Esophagus squamous epithelium (tissue), 5 donors: ENCODE measurements at places on chromosomes 6 and 20.

- DNase-seq, result no peak
Observed at GRCh38 chr6:28488916-28489365, 26.7 kb downstream of the GPX6 start.

DNA sequence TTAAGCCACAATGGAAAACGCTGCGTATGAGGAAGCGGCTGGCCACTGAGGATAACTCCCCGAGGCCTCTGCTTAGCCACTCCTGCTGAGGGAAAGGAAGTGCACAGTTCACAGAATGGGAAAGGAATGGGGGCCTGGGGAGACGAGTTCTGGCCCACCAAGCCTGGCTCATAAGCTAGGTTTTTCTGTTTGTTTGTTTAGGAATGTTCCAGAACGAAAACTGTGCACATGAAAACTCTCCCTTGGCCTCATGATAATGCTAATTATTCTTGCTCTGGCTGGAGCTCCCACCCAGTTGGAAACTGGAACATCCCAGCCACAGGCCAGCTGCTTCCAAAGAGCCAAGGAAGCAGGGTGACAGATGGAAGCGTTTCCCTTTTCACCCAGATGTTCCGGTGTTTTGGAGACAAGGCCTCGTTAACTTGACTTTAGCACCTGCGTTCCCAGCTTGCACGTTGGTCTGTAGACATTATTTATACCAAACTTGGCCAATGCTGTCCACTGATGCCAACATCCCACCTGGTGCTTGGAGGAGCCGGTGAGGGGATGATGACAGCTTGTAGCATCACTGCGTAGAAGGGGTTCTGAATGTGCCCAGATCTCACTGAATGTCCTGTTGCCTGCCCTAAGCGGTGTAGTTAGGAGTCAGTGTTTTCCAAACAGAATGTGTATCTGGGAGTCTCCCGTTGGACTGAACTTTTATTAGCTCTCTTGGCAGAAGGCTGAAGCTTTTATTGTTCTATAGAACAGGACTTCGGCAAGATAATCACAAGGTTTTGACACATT is 34.5 kb downstream of the APCDD1L start:
- DNase-seq, result no peak

GRCh38 chr6:112342511-112342910 is 4.6 kb upstream of the RFPL4B start:
- DNase-seq, result no peak

GRCh38 chr6:48611332-48611731 is 500.3 kb upstream of the PTCHD4 start:
- DNase-seq, result no peak

DNA sequence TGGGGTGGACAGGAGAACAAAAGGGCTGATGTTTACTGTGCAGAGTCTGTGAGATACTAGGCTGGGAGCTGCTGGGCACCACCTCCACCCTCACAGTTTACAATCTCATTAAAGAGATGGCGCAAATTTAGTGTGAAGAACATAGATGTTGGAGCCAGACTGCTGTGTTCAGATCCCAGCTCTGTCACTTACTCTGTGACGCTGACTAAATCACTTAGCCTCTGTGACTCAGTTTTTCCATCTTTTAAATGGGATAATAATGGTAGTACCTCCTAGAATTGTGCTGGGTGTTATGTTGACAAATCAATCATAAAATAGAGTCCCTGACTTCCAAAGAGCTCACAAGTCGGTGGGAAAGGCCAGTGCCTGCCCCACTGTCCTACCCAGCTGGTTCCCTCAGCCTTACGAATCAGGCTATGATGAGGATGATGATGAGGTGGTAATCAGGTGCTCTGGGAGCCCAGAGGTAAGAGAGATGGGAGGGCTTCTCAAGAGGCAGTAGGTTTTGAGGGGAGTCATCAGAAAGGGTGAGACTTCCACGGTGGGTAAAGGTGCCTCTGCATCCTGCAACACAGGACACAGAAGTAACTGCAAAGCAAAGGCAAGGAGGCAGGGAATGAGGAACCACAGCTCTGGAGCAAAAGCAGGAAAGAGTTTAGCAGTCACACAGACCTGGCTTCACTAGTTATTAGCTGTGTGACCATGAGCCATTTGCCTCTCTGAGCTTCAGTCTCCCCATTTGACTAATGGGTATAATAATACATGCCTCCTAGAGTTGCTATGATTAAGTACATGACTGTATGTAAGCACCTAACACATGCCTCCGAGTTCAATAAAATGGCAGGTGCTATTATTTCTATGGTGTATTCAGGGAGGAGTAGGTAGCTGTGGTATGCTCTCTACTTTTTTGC is 8.9 kb downstream of the FYN start:
- no peak for DNase-seq

GRCh38 chr20:8127553-8128255 is 4.4 kb upstream of the PLCB1 start:
- no peak for DNase-seq

DNA sequence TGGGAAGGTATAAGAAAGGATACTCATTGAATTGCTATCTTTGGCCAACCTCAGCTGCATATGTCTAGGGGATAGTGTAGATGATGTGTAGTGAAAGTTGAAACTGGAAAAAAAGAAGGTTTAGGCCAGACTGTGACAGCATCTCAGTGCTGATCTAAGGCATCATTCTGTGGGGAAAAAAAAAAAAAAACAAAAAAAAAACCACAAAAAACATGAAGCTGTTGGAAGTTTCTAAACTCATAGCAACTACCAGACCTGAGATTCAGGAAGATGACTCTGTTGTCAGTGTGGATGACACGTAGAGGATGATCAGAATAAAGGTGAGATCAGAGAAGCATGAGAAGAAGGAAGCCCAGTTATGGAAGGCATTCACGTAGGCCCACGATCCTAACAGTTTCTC is 100.8 kb upstream of the CNKSR3 start:
- DNase-seq, result no peak

- DNase-seq, result no peak
Observed at GRCh38 chr6:13536796-13537526, 37.4 kb upstream of the SIRT5 start.

DNA sequence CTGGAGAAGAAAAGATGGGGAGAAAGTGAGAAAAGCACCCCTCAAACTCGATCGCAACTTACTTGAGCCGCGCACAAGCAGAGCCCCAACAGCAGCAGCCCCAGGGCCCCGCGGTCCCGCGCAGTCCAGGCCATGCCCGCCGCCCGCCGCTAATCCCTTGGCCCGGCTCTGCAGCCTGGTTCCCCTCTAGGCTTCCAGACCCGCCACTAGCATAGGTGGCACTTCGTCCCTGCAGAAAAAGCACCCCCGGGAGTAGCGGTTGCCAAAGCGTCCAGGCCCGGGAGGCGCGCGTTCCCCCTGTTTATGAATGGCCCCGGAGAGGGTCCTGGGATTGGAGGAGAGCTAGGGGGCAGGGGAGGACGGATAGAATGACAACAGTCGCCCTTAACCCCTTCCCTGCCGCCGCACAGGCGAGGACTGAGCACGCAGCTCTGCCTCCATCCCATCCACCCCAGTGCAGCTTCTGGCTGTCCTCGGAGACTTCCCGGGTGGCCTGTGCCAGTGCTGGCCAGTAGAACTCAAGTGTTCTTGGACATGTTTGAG is 19.9 kb downstream of the COL9A1 start:
- DNase-seq, result no peak

DNA sequence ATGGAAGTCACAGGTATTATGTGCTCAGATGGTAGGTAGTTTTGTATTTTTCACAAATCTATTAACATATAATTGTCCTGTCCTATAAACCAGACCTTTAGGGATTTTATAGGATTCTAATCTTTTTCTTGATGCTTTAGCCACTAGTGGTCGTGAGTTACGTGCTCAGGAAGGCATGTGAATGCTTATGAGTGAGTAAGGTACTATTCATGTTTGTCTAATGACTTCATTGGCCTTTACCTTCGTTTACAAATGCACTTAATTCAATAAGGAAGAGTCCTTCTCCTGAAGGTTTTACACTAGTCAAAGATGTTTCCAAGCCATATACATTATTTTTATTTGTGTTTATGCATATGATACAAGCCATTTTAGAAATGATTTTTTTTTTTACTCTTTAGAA is 23.0 kb downstream of the PACRG start:
- DNase-seq, result no peak

- no peak for DNase-seq
Observed at GRCh38 chr6:7541175-7542064, at the start of gene DSP. TSS of gene DSP (plus strand) at chr6:7541671. CDS start at chr6:7541916, 245 bp downstream.

DNA sequence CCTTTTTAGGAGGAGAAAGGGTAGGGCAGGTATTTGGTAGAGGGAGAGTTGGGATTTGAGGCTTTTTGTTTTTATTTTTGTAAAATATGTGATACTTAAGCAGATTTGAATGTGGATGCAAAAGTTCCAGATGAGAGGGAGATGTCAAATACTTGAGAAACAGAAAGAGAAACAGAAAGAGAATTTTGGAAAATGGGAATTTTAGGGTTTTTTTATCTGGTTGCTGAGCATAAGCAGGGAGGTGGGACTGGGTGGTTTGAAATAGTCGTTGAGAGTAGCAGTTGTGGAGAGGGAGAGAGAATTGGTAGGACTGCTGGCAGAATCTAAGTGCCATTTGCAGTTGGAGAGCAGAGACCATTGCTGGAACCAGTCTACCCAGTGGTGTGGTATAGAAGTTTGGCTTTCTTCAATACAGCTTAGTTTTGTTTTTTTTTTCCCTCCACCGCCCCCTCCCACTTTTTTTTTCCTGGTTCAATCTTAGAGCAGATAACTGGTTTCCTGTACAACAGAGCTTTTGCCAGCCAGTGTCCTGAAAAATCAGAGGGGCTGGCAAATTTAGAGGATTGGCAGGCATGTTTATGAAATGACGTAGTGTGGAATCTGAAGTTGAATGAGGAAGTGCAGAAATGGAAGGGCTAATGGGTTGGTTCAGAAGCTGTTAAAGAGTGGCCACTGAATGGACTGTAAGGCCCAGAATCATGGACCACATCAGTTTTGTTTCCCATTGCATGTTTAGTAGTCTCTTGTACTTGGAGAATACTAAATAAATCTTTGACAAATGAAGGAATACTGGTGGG is 68.7 kb downstream of the ATRN start:
- DNase-seq, result no peak

DNA sequence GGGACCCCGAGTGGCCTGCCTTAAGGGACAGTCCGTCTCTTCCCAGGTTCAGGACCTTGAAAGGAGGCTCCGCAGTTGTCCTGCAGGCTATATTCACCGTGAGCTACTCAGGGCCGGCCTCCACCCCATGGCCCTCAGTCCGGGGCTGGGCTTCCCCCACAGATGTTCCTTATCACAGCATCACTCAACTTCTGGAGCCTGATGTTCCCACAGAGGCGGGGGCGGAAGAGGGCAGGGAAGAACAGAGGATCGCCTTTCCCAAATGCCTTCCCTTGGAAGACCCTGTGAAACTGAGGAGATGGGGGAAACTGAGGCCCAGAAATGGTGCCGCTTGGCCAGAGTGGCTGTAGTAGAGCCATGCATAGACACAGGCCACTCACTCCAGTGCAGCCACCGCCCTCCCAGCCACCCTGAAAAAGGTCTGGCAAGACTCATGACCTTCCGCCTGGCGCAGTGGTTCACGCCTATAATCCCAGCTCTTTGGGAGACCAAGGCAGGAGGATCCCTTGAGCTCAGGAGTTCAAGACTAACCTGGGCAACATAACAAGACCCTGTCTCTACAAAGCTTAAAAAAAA is 4.3 kb upstream of the COX4I2 start:
- DNase-seq, result no peak

- DNase-seq, result no peak
Observed at GRCh38 chr6:44057238-44057930, 69.9 kb downstream of the MRPL14 start.

DNA sequence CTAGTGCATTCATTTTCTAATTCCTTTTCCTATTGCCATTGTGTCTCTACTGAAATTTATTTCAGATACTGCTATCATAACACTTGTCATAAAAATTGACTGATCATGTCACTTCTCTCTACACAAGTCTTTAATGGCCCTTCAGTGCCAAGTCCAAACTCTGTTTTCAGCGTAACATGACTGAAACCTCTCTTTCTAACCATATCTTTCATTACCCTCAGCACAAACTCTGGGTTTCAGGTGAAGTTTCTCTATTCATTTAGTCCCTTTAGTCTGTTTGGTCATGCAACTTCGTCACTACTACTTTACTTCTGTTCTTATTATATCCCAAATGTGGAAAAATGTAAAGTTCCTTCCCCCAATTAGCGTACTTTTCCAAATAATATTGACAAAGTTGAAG is 234.9 kb downstream of the OGFRL1 start:
- DNase-seq, result no peak

DNA sequence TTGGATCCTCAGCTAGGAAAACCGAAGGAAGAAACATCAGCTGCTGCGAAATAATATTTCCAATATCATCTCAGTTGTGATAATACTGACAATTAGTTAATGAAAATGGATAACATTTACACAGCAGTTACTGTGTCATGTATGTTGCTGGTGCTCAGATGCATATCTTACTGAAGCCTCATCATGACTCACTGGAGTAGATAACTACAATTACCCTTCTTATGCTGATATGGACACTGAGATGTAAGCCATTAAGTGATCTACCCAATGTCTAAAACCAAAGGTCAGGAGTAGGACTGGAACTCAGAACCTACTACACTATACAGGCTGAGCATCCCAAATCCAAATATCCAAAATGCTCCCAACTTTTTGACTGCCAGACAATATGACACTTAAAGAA is 54.7 kb upstream of the LYRM2 start:
- no peak for DNase-seq

DNA sequence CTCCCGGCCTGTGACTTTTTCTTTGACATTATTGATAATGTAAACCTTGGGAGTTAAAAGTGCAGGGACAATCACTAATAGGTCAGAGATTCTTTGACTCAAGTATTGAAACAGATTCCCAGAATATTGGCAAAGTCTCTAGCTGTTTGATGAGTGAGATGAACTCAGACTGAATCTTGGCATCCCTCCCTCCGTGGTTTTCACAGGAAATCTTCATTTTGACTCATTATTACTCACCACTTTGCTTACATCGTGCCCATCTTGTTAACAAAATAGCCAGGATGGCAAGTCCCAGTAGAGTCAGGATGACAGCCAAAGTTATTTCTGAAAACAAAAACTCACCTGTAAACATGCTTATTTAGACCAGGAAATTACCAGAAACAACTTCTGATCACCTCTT is 2.0 kb downstream of the TSBP1 start:
- DNase-seq, result no peak

DNA sequence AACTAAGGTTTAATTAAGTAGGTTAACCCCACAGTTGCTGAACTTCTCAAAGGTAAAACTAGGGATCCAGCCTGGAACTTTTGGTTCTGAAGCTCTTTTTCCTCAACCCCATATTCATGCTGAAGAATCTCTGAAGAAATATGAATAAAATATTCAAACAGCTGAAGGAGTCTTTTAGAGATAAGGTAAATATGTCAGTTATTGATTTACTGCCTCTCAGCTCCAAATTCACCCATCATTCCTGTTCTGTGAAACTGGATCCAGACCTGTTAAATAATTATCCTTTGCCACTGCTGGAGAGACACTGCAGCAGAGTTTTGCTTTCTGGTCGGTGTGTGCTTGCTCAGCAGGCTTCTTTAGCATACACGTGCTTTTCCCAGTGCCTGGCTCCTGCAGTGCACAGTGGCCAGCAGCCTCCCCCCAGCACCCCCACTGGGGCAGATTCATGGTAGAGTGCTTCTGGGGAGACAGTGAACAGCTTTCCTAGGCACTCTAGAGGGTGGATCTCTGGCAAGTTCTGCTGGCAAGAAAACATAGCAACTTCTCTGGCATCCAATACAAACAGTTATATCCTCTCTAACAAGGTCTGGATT is 62.0 kb upstream of the BCLAF1 start:
- DNase-seq, result no peak
